ENCODE measurements at places on chromosomes 1 and 21.

GRCh38 chr1:198880397-198880796 lies 241.6 kb downstream of the PTPRC start:
- no peak for DNase-seq

DNA sequence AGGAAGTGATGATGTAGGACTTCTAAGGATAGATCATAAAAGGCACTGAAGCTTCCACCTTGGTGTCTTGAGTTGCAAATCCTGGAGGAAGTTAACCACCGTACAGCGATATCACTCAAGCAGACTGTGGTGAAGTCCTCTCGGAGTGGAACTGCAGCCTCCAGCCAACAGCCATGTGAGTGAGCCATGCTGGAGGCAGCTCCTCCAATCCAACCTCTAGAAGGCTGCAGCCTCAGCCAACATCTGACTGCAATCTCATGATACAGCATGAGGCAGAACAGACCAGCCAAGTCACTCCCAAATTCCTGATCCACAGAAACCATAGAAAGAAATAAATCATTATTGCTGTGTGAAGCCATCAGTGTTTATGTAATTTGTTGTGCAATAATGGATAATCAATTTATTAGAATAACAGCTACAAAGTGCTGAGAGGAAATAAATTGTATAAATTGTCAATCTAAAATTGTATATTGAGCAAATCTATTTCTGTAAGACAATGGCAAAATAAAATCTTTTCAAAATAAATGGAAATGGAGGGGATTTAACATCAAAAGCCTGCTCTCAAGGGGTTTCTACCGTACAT lies 65.0 kb downstream of the PRSS38 start:
- DNase-seq, result no peak

GRCh38 chr1:54228638-54229079 lies 28.7 kb downstream of the MRPL37 start:
- no peak for DNase-seq

DNA sequence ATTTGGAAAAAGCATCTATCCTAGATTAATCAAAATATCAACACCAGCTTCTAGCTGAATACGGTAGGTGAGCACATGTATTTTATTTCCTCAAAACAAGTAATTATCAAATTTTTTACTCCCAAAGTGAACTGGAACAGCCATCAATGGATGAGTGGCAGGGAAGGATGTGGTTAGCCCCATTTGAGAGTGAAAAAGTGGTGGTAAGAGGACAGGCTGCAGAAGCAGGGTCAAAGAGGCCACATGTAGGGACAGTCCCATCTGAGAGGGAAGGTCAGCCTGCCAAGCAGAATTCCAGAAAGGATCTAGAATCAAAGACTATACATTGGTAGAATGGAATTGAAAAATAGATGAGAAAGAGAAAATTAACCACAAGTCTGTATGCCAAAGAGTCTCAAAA lies 163.8 kb downstream of the SMYD3 start:
- DNase-seq, result no peak

DNA sequence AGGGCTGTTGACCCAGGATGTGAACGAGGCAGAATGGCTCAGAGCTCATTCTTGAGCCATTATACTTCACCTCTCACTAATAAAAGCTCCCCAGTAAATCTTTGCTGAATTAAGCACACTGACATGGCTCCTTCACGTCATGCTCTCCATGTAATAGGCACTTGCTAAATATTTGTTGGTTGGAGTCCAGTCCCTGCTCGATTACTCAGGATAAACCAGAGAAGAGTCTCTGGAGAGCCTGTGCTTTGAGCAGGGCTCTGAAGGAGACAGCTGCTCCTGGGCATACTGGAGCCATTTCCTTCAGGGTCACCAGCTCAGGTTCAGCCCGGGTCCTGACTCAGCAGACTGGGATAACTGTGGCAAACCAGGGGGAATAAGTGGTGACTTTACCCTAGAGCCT lies 46.9 kb downstream of the HLX start:
- no peak for DNase-seq
